ENCODE measurements at places on chromosomes 6 and 20. TPM values are rescaled to one million over a fixed set of nuclear protein-coding genes. Genes with fewer than 3 reads are reported as not detected.

DNA sequence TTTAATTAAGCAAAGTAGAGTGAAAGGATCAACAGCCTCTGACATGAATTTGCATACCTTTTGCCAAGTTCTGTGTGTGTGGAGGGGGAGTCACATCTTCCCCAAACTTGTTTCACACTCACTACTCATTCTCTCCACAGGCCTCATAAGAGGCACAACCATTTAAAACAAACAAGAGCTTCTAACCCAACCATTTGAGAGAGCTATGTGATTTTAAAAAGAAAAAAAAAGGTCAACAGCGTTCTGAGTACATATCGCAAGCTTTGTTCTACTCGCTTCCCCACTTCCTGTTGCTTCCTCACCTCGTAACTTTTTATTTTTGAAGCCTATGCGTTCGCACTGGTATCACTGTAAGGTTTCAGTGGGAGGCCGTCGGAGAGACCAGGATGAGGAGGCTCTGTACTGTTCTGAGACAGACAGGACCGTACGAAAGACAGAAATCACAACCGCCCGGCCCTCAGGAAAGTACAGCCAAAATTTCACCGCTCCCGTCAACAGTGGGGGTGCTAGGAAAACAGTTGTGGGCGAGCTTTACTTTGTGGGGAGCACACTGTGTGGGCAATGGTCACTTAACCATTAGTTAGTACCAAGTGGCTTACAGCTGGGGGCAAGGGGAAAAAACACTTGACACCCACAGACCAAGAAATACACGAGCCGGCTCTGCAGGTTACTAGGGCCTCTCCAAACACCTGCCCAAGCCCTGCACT is 61.3 kb downstream of the TRERF1 start:
- peak; percentile 39 for DNase-seq
- peaks cover 17% of the 10 kb centered on the region for H3K4me1 ChIP-seq
- H3K27me3 ChIP-seq, result no peaks in the 10 kb centered on the region
- no peak overlapping the region for H3K4me3 ChIP-seq

DNA sequence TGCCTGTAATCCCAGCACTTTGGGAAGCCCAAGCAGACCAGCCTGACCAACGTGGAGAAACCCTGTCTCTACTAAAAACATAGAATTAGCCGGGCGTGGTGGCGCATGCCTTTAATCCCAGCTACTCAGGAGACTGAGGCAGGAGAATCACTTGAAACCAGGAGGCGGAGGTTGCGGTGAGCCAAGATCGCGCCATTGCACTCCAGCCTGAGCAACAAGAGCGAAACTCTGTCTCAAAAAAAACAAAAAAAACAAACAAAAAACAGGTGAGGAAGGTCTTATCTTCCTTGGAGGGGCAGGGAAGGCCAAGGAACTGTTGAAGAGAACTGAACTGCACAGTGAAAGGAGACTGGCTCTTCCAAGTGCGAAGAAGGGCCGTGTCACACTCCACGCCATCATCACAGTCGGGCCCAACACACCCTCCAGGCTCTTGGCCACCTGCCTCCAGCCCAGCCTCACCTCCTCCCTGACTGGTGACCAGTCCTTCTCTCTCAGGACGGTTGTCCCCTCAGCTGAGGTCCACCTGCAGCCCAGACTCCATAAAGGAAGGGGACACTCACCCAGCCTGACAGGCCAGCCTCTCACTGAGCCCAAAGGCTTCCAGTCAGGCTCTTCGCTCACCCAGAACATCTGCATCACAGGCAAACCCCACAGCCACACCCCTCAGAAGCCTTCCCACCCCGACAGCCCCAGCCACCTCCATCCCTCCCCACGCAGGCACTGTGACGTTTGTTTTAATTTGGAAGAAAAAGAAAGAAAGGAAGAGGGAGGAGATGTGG is 4.1 kb downstream of the ZC3H12D start:
- peaks cover 4% of the 10 kb centered on the region for H3K4me1 ChIP-seq
- DNase-seq, result no peak
- H3K27me3 ChIP-seq, result no peaks in the 10 kb centered on the region

DNA sequence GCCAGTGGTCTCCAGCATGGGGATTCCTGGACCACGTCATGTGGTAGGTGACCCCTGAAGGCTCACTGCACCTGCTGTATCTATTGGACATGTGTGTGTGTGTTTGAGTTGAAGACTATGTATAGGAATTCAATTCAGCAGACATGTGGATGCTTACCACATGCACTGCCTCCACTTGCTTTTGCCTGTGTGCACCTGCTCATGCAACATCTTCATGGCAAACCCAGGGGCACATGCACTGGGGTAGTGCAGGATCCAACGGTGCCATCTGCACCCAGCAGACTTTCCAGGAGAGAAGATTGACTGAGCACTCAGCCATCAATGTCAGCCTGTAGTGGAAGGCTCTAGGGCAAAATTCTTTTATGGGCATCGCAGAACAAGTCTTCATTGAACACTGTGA is 299.4 kb downstream of the CDH26 start:
- no peak overlapping the region for H3K27ac ChIP-seq
- H3K4me1 ChIP-seq, result no peaks in the 10 kb centered on the region
- H3K36me3 ChIP-seq, result no peaks in the 10 kb centered on the region
- H3K27me3 ChIP-seq, result no peaks in the 10 kb centered on the region
- no peak for DNase-seq
- no peak overlapping the region for H3K4me3 ChIP-seq

The ATXN1 gene
- 166 TPM for total RNA-seq

The SLC26A8 gene
- not detected for total RNA-seq

The RPL7L1 gene
- 27.3 TPM for total RNA-seq

All from transverse colon (tissue), 4 donors.